ENCODE measurements at places on chromosomes 11 and 22.

- DNase-seq = no peak
Observed at GRCh38 chr11:19777039-19777376, 64.4 kb downstream of the NAV2 start.

DNA sequence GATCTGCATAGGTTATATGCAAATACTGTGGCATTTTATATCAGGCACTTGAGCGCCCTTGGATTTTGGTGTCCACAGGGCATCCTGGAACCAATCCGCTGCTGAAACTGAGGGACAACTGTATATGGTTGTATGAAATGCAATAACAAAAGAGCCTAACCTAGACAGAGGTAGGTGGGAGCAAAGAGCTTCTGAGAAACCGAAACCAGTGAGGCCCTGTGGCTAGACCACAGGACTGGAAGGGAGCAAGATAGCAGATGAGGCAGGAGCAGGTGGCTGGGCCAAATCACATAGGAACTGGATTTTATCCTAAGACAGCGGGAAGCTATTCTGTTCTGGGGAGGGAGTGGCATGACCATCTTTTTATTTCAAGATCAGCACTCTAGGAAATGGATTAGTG is 30.1 kb downstream of the RCN1 start:
- DNase-seq = no peak

- no peak for DNase-seq
Observed at GRCh38 chr22:37330200-37331033, 48.1 kb downstream of the CYTH4 start.

- no peak for DNase-seq
Observed at GRCh38 chr22:41883400-41883799, 31.5 kb downstream of the SHISA8 start.

GRCh38 chr11:35735411-35735810 is 72.8 kb downstream of the TRIM44 start:
- no peak for DNase-seq

DNA sequence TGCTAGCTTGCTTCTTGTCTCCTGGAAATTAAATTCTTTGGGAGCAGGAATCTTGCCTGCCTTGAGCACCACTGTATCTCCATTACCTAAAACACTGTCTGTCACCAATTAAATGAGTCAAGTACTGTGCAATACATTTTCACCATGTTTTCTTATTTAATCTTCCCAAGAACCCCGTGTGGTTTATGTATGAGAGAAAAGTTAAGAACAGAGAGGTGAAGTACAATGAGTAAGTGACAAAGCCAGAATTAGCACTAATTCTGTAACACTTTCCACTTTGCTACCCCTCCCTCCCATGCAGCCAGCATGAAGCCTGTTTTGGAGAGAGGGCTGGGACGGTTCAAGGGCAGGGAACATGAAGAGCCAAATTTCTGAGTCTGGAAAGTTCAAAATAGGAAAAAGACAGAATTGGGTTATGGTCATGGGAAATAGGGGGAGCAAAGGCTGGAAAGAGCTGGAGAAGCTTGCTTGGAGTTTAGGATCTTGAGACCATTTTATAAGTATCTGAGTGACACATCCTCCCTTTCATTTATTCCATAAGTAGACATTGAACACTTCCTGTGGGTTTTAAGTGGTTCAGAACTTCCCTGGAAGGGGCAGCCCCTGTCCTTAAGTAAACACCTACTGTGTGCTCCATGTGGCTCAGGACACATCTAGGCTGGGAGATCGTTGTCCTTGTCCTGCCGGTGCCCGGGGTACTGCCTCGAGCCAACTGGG is 60.5 kb upstream of the CHST1 start:
- no peak for DNase-seq

GRCh38 chr11:108221911-108222573 is 396 bp downstream of the NPAT start:
- no peak for DNase-seq

DNA sequence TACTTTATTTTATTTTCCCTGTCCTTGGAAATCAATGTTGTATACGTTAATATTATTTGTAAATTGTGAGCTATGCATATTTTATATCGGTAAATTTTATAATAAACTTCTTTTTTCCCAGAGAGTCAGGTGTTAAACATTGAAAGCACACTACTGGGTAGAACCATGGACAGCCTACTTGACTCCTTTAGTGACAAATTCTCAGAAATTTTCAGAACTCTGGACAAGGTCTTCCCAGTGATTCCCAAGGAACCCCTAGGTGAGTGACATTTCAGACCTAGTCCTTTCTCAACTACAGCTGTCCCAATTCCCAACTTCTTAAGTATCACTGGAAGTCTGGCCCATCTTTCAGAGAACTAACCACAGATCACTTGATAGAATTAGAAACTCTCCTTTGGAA is 107.2 kb downstream of the RCN1 start:
- no peak for DNase-seq

DNA sequence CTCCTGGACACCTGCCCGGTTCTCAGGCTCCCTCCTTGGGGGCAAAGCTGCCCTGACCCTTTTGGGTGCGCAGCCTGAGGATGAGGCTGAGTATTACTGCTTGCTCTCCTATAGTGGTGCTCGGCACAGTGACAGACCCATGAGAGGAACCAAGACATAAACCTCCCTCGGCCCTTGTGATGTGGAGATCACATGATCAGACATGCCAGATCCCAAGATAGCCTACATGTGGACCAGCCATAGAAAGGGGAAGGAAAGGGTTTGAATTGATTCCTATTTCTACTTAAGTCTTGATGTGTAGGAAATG is 125.3 kb downstream of the VPREB1 start:
- DNase-seq = no peak

DNA sequence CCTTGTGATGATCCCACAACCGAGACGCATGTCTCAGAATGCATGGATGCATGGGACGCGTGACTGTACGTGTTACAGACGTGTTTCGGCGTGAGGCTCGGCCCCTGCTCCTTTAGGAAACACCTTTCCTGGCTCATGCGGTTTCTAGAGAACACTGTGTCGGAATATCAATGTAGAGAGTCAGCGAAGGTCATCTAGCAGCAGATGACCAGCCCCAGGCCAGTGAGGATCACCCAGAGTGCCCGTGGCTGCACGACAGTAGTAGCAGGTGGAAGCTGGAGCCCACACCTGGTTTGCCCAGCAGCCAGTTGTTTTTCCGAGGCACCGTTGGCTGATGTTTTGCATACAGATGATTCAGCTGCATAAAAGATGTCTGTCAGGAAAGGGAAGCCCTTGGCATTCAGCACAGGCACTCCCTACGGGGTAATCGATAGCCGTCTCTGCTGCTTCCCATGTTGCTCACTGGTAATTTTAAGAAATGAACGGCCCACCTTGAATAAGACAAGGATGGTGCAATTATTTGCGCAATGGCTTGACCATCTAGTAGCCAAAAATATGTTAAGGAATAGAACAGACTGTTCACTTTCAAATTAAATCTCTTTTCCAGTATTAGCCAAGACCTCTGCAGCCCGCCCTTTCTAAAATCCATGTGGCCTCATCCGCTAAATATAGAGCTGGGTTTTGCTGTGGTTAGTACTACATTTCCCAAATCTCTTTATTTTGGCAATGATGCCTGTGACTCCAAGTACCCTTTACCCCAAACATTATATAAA is 1.1 kb upstream of the CLTCL1 start:
- DNase-seq = no peak

- no peak for DNase-seq
Observed at GRCh38 chr11:133224271-133224670, 308.0 kb downstream of the OPCML start.

DNA sequence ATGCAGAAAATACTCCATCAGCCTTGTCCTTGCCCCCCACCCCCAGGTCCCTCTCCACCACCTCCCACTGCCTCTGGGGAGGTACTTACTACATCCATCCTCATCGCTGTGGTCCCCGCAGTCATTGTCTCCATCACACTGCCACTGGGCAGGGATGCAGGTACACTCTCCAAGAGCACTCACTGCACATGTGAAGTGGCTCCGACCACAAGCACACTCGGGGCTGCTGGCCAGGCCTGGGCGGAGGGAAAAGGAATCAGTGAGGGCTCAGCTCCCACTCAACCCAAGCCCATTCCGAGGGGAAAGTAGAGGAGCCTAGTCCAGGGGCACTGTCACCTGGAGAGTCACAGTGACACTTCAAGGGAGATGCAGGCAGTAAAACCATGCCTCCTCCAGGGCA is 15.7 kb downstream of the LRP4 start:
- no peak for DNase-seq

- no peak for DNase-seq
Observed at GRCh38 chr22:43825651-43826050, 13.5 kb upstream of the EFCAB6 start.

DNA sequence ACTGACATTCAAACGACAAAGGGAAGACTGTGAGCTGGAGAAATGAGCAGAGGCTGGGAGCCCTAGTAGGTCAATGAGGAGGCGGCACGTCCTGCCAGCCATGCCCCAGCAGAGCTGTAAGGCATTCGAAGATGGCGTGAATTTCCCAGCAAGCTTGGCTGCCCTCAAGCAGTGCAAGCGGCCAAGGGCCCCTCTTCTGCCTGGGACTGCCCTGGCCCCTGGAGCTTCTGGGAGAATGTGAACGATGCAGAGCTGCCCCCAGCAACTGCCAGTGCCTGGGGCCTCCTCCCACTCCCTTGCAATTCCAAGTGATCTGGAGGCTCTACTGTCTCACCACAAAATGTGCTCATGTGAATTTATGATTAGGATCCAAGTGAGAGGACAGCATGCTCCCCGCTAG is 4.3 kb downstream of the PPM1F start:
- no peak for DNase-seq

DNA sequence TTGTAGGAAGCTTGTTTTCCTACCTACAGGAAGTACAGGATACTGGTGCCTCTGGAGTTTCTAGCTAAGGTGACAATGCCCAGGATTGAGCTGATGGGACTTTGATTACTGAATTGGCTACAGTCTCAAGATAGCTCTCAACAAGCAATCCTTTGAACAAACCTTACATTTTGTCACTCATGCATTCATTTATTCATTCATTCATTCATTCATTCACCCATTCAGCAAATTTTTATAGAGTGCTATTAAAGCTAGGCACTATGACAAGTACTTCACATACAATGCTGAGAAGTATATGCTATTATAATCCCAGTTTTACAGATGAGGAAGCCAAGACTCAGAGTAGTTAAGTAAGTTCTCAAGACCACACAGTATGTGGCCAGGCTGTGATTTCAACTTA is 103.1 kb upstream of the MTMR2 start:
- DNase-seq = no peak

GRCh38 chr22:27352426-27352825 is 449.1 kb downstream of the MN1 start:
- DNase-seq = no peak

DNA sequence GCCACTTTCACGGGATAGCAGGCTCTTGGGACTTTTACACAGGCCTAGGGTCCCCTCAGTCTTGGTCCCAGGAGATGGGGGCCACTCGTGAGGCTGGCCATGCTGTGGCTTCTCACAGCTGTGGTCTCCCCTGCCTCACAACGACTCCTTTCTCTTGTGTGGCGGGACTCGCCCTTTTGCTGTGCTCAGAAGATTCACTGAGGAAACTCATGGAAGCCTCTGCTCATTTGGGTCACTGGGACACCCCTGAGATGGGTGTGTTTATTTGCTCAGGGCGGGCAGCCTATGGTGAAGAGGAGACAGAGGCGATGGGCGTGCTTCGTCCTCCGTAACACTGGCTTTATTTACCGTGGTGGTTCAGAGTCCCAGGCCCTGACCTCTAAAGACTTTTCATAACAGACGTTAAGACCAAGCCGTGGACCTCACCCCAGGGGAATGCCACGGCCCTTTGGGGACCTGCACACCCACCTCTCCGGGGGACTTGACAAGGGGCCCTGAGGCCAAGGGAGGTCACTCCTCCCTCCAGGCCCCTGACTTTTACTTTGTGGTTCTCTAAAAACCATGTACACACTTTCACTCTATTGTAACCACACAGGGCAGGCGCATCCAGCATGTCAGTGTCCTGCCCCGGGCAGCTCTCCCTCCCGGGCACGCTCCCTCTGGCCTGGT is 15.5 kb downstream of the TEF start:
- DNase-seq = no peak

- no peak for DNase-seq
Observed at GRCh38 chr22:42793848-42794405, 63.1 kb downstream of the ARFGAP3 start.

DNA sequence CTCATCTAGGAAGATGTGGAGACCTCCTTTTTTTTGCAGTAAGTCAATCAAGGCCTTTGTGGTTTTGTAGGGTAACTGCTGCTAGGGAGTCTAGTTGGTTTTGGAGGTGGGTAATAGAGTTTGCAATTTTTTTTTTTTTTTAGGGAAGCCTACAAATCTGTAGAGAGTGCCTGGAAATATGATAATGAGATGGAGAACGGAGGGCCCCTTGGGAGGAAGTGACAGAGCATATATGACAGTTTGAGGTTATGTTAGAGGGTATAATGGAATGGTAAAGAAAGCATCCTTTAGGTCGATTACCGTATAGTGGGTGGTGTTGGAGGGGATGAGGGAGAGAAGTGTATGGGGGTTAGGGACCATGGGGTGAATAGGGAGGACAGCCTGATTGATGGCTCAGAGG is 98.3 kb downstream of the ELP4 start:
- no peak for DNase-seq

DNA sequence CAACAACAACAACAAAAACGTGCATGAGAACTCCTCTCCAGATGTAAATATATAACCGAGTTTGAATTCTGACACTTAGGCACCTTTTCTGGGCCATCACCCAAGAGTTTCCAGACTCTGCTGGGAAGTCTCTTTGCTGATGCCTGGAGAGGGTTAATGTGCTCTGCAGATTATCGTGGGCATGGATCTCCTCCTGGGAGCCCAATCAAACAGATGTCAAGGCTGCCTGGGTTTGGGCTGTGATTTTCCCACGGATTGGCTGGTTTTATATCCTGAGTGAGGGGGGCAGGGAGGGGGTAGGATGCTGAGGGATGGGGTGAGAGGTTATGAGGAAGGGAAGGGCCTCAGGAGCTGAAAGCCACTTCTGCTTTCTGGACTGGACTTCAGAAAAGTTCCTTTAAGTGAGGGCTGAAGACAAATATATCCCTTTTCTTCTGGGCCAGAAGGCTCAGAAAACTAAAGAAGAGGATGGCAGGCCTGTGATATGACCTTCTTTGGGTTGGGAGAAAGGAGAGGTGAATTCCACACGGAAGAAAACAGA is 4.2 kb downstream of the ELF5 start:
- DNase-seq = no peak

GRCh38 chr11:36412781-36413383 is 97.2 kb downstream of the TRAF6 start:
- DNase-seq = no peak

DNA sequence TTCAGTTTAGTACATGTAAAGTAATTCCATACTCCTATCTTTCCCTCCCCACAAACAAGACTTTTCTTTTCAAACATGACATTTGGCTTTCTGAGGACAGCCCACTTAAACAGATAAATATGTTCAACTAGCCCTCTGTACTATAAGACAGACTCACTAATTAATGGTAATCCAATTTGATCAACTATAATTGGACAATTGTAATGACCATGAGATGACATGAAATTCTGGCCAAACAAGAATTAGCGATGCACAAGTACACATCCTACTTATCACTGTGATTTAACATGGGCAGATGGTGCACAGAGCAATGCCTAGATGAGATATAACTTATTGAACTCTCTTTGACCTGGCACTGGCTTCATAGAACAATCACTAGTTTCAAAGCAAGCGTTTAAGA is 1033.7 kb upstream of the CCDC90B start:
- no peak for DNase-seq

- no peak for DNase-seq
Observed at GRCh38 chr11:27118371-27118770, 77.8 kb downstream of the BBOX1 start.

GRCh38 chr22:43823353-43823908 is 11.3 kb upstream of the EFCAB6 start:
- no peak for DNase-seq
